Nephron progenitor cell (in vitro differentiated cells): ENCODE measurements at places on chromosomes 12 and 14.

GRCh38 chr14:63448841-63449240, 94.3 kb downstream of the PPP2R5E start:
- H3K27me3 ChIP-seq: no peaks in the 10 kb centered on the region
- DNase-seq: no peak
- no peak overlapping the region for H3K4me3 ChIP-seq
- no peak overlapping the region for H3K27ac ChIP-seq
- no peaks in the 10 kb centered on the region for H3K4me1 ChIP-seq

DNA sequence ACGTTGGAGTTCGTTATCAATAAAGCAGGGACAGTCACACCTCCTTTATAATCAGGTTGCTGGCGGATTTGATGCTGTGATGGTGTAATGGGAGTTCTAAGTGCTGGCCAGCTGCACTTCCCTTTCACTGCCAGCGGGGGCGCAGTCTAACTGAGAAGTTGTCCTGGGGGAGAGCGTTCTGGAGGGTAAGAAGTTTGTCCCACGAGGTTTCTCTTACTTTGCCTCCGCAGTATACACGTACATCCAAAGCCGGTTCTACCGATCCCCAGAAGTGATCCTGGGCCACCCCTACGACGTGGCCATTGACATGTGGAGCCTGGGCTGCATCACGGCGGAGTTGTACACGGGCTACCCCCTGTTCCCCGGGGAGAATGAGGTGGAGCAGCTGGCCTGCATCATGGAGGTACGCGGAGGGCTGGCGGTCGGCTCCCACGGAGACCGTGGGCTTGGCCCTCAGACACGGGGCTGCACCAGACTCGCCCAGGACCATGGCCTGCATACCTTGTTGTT, 42.7 kb downstream of the DYRK4 start:
- peak overlapping the region; percentile 99 for H3K4me3 ChIP-seq
- peak; percentile 81 for DNase-seq
- peaks cover 13% of the 10 kb centered on the region for H3K4me1 ChIP-seq
- no peak overlapping the region for H3K27ac ChIP-seq

DNA sequence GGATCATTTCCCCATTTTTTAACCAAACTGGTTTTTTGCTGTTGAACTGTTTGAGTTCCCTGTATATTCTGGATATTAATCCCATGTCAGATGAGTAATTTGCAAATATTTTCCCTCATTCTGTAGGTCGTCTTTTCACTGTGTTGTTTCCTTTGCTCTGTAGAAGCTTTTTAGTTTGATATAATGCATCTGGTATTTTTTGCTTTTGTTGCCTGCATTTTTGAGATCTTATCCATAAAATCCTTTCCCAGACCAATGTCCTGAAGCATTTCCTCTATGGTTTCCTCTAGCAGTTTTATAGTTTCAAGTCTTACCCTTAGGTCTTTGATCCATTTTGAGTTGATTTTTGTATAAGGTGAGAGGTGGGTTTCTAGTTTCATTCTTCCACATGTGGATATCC, 71.3 kb downstream of the LRP6 start:
- DNase-seq: no peak
- H3K4me3 ChIP-seq: no peak overlapping the region
- H3K27ac ChIP-seq: no peak overlapping the region
- H3K4me1 ChIP-seq: peaks cover 2% of the 10 kb centered on the region
- H3K36me3 ChIP-seq: peaks cover 85% of the 10 kb centered on the region

GRCh38 chr12:107594995-107595394, 90.6 kb upstream of the PWP1 start:
- no peaks in the 10 kb centered on the region for H3K4me1 ChIP-seq
- H3K27ac ChIP-seq: no peak overlapping the region
- H3K27me3 ChIP-seq: peaks cover 6% of the 10 kb centered on the region
- no peak for DNase-seq

DNA sequence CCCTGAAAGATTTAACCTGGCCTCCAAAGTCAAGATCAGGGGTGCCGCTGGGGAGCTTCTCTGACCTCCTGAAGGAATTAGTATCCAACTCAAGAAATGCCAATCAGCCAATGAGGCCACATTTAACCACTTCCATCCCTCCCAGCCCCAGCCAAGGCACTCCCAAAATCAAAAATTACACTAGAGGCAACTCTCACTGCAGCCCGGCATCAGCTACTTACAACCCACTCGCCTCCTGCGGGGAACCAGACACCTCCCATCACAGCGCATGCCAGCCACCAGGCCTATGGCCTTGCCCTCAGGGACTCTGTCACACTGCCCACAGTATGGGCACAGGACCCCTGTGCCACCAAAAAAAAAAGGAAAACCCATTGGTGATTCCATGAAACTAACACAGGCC, 62.3 kb upstream of the DDX11 start:
- peaks cover 5% of the 10 kb centered on the region for H3K27me3 ChIP-seq
- no peak for DNase-seq
- H3K4me1 ChIP-seq: peaks cover 37% of the 10 kb centered on the region

GRCh38 chr14:100532154-100532861, 54.9 kb downstream of the BEGAIN start:
- H3K4me1 ChIP-seq: peaks cover 41% of the 10 kb centered on the region
- H3K27me3 ChIP-seq: no peaks in the 10 kb centered on the region
- no peaks in the 10 kb centered on the region for H3K36me3 ChIP-seq

DNA sequence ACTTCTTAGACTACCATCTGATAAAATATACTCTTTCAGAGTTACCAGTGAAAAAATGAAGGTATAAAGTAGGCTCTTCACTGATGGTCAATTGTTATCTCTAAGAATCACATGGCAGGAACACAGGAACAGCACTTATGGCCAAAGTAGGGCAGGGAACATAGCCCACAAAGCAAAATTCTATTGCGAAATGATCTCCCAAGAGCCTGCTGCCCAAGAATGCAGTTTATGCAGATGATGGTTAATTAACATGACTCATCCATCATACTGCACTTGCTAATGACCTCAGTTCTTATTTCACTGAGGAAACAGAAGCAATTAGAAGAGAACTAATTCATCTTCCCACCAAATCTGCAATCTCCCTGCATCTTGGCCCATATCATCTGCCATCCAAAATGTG, 133.8 kb downstream of the SLC2A13 start:
- DNase-seq: no peak
- H3K36me3 ChIP-seq: peaks cover 7% of the 10 kb centered on the region
- H3K27me3 ChIP-seq: peaks cover 6% of the 10 kb centered on the region
- H3K4me1 ChIP-seq: no peaks in the 10 kb centered on the region
- H3K4me3 ChIP-seq: no peak overlapping the region
- H3K27ac ChIP-seq: no peak overlapping the region

DNA sequence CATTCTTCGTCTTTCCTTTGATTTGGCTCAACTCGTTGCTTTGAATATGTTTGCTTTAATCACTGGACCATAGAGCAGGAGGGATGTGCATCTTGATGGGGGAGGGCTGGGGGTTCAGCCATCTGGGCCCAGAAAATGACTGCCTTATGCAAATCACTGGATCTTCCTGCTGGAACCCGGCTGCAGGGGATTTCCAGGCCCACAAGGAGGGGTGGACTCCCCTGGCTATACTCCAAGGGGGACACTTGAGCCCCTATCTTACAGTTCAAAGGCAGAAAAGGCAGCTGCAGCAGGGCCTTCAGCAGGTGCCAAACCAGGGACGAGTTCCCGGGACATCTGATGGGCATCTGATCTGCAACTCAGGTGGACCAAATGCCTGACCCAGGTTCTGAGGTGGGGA, 122.5 kb downstream of the DICER1 start:
- H3K27me3 ChIP-seq: peaks cover 8% of the 10 kb centered on the region
- DNase-seq: no peak
- H3K36me3 ChIP-seq: peaks cover 4% of the 10 kb centered on the region
- no peak overlapping the region for H3K4me3 ChIP-seq
- H3K4me1 ChIP-seq: peaks cover 22% of the 10 kb centered on the region
- peak overlapping the region; percentile 41 for H3K27ac ChIP-seq

- H3K4me3 ChIP-seq: no peak overlapping the region
- peaks cover 20% of the 10 kb centered on the region for H3K27me3 ChIP-seq
- H3K36me3 ChIP-seq: no peaks in the 10 kb centered on the region
- H3K4me1 ChIP-seq: peaks cover 86% of the 10 kb centered on the region
- no peak for DNase-seq
- H3K27ac ChIP-seq: no peak overlapping the region
Measured at GRCh38 chr12:54193434-54193833, 4.6 kb upstream of the SMUG1 start.

- H3K4me1 ChIP-seq: no peaks in the 10 kb centered on the region
- no peak overlapping the region for H3K27ac ChIP-seq
- no peak for DNase-seq
- no peaks in the 10 kb centered on the region for H3K36me3 ChIP-seq
- no peak overlapping the region for H3K4me3 ChIP-seq
Measured at GRCh38 chr12:33248364-33248763, 191.3 kb downstream of the SYT10 start.

GRCh38 chr12:78209846-78210505, 379.3 kb downstream of the NAV3 start:
- no peak for DNase-seq
- H3K27ac ChIP-seq: peak overlapping the region; percentile 49
- peaks cover 57% of the 10 kb centered on the region for H3K4me1 ChIP-seq
- H3K4me3 ChIP-seq: no peak overlapping the region

- no peak for DNase-seq
- peaks cover 23% of the 10 kb centered on the region for H3K4me1 ChIP-seq
- H3K4me3 ChIP-seq: no peak overlapping the region
- H3K27me3 ChIP-seq: peaks cover 33% of the 10 kb centered on the region
Measured at GRCh38 chr12:4416276-4416675, 29.3 kb downstream of the FGF6 start.

- H3K27me3 ChIP-seq: peaks cover 15% of the 10 kb centered on the region
- H3K27ac ChIP-seq: peak overlapping the region; percentile 96
- peaks cover 10% of the 10 kb centered on the region for H3K36me3 ChIP-seq
- DNase-seq: peak; percentile 94
- peaks cover 43% of the 10 kb centered on the region for H3K4me1 ChIP-seq
Measured at GRCh38 chr14:23366426-23366921, 1.5 kb upstream of the EFS start.

DNA sequence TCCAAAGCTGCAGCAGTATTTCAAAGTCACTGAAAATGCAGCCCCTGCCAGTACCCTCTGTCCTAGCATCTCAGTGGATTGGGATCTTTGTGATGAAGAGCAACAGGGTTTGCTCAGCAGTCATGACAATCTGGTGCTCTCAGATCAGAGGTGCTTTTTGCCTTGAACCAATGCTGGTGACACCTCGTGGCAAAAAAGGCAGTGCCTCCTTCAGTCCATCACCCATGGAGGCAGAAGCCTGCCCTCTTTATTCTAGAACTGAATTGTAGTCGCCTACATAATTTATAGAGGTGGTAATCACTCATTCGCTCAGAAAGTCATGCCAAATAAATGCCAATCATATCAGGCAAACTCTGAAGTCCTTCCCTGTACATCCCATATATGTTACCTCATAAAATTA, 126.0 kb upstream of the VRK1 start:
- no peaks in the 10 kb centered on the region for H3K36me3 ChIP-seq
- no peak for DNase-seq
- no peak overlapping the region for H3K4me3 ChIP-seq

DNA sequence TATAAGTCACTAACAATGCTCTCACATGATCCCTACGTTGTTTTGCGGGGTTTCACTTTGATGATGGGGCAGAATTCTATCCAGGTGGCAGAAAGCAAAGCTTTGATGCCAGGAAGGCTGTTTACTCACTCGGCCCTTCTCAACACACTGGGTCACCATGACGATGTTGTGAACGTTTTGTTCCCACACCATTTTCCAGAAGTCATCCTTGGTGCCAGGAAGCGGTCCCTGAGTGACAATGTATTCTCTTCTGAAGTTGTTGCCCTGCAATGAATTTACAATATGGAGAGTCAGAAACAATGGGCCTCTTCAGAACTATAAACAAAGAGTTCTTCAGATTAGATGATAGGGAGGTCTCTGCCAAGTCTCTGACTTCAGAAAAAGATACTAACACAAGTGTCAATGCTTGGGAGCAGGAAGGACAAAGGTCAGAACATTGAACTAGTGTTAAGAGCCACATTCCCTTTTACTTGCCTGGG, 101.3 kb downstream of the PTPRB start:
- H3K36me3 ChIP-seq: no peaks in the 10 kb centered on the region
- no peak for DNase-seq
- no peak overlapping the region for H3K27ac ChIP-seq
- H3K4me1 ChIP-seq: no peaks in the 10 kb centered on the region
- H3K4me3 ChIP-seq: no peak overlapping the region
- H3K27me3 ChIP-seq: peaks cover 6% of the 10 kb centered on the region

- no peak for DNase-seq
- peaks cover 72% of the 10 kb centered on the region for H3K4me1 ChIP-seq
- no peak overlapping the region for H3K4me3 ChIP-seq
- H3K27me3 ChIP-seq: no peaks in the 10 kb centered on the region
- peaks cover 35% of the 10 kb centered on the region for H3K36me3 ChIP-seq
- H3K27ac ChIP-seq: peak overlapping the region; percentile 60
Measured at GRCh38 chr14:89368490-89369477, 48.2 kb downstream of the FOXN3 start.

DNA sequence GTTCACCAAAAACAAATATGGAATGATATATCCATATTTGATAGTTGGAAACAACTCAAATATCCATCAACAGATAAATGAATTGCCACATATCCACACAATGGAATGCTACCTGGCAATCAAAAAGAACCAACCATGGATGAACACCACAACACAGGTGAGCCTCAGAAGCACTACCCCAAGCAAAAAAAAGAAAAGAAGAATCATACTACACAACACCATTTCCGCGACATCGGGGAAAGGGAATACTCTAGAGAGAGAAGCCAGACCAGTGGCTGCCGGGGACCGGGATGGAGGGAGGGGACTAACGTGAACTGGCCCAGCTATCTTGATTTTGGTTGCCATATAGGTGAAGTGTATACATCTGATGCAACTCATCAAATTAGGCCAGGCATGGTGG, 41.4 kb downstream of the SCARB1 start:
- H3K4me3 ChIP-seq: no peak overlapping the region
- H3K27ac ChIP-seq: no peak overlapping the region
- peaks cover 4% of the 10 kb centered on the region for H3K27me3 ChIP-seq
- H3K4me1 ChIP-seq: peaks cover 25% of the 10 kb centered on the region
- DNase-seq: no peak

- H3K4me3 ChIP-seq: no peak overlapping the region
- no peak for DNase-seq
- peaks cover 53% of the 10 kb centered on the region for H3K4me1 ChIP-seq
- peaks cover 29% of the 10 kb centered on the region for H3K27me3 ChIP-seq
Measured at GRCh38 chr12:52243259-52243855, 10.3 kb downstream of the KRT7 start.

- DNase-seq: no peak
- H3K27ac ChIP-seq: no peak overlapping the region
- H3K4me3 ChIP-seq: no peak overlapping the region
- H3K4me1 ChIP-seq: no peaks in the 10 kb centered on the region
Measured at GRCh38 chr14:70665448-70666360, 24.0 kb downstream of the TTC9 start.

GRCh38 chr14:75662966-75663365, 1.9 kb downstream of the TTLL5 start:
- no peak for DNase-seq
- H3K36me3 ChIP-seq: peaks cover 5% of the 10 kb centered on the region
- peaks cover 37% of the 10 kb centered on the region for H3K4me1 ChIP-seq
- peak overlapping the region; percentile 99 for H3K4me3 ChIP-seq
- no peak overlapping the region for H3K27ac ChIP-seq
